ENCODE measurements at places on chromosomes 6 and 20.

DNA sequence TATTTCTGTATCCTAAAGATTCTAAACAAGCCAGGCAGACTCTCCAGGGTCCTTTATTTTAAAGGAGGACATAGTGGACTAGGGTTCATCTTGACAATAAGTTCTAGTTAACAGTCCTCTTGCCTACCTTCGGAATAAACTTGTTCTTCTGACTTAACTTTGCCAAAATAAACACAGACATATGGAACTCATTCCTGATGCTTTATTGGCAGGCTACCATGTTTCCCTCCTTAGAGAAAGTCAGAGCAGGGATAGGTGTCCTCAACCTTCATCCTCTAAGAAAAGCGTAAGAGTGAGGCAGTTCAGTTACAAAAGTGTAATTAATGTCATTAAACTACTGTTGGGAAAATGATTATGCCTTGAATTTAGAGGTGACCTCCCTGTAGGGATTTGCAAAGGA lies 46.9 kb upstream of the NRSN1 start:
- DNase-seq = no peak

- no peak for DNase-seq
These were observed 4.4 kb upstream of the TMEM14A start for GRCh38 chr6:52666523-52666922.

- DNase-seq = no peak
These were observed 37.2 kb downstream of the DAAM2 start for GRCh38 chr6:39829331-39829730.

DNA sequence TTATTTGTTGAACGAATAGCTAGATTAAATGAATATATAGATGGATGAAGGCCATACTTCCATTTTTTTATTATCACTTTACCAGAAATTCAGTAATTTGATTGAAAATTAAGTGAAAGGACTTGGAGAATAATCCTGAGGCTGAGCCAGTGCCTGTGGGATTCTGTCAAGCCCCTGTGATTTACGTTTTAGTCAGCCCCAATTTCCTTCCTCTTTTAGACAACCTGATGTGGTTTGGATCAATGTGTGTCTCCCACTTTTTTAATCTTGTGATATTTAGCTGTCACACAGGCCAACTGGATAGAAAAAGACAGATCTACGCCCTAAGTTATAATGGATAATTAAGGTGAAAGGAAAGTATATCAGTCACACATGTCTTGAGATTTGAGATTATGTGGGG lies 188.8 kb downstream of the EDN1 start:
- no peak for DNase-seq

GRCh38 chr20:52518735-52519134 lies 327.2 kb upstream of the ZFP64 start:
- no peak for DNase-seq

DNA sequence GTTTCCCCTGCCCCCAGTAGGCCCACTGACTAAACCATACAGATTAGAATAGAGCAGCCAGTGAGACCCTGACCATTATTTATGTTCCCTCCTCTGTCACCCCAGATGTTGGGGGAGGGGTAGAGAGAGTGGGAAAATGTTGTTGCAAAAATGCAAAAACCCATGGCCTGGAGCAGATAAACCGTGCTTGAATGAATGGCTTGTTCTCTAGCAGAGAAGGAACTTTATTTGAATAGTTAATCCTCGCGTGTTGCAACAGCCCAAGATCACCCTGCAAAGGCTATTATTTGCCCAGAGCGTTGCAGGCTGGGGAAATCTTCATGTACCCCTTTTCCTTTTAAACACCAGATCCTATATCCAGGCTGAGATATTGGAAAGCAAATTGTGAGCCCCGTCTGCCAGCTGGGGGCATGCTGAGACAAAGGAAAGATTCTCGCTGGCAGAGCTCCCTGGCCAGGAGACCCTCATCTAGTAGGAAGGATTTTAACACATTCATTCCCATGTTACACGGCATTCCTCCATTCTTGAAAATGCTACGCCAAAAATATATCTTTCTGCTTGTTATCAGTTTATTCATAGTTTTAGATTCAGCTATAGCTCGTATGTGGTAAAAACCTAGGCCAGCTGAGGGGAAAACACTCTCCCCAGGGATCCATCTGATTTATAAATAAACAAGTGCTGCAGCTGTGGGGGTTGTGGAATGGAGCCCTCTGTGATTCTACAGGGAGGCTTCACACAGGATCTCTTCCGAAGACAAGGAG lies 53.0 kb downstream of the LINC00237 start:
- DNase-seq = no peak

- no peak for DNase-seq
These were observed 205.0 kb upstream of the BTBD3 start for GRCh38 chr20:11712639-11713160.

- DNase-seq = no peak
These were observed 281.8 kb downstream of the GMDS start for GRCh38 chr6:1963596-1963995.

GRCh38 chr20:54534101-54534500 lies 58.7 kb downstream of the DOK5 start:
- DNase-seq = no peak

- DNase-seq = no peak
These were observed 1.4 kb downstream of the ZNF184 start for GRCh38 chr6:27471365-27472115.

GRCh38 chr6:133937909-133938308 lies 15.1 kb upstream of the TBPL1 start:
- no peak for DNase-seq

DNA sequence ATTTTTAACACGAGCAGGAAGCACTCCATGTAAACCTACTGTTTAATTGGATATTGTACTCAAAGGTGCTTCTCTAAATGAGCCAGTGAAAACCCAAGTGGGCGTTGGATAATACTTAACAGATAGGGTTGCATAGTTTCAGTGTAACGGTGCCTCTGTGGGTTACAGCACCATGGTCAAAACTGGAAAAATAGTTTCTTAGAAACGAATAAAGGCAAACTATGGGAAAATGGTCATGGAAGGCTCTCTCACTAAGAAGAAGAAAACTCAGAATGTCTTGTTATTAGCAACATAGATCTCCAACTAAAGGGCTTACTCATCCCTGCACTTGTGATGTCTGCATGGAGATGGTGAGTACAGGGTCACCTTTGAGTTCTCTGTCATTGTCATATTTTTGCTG lies 59.1 kb upstream of the NEDD9 start:
- no peak for DNase-seq

DNA sequence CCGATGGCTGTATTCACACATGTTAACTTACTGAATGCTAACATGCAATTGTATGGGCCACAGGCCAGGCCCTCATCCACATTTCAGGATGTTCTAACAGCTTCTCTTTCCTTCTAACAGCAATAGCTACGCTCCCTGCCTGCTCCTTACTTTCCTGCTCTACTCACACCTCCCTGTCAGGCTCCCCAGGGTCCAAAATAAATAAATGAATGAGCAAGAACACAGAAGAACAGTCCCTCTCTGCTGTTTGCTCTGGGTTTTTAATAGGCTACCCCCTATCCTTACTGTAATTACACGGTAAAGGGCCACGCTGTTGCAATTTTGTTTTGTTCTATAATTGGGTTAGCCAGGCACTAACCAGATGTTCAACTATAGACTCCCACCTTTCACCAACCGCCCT lies 135.6 kb downstream of the GMDS start:
- DNase-seq = no peak

DNA sequence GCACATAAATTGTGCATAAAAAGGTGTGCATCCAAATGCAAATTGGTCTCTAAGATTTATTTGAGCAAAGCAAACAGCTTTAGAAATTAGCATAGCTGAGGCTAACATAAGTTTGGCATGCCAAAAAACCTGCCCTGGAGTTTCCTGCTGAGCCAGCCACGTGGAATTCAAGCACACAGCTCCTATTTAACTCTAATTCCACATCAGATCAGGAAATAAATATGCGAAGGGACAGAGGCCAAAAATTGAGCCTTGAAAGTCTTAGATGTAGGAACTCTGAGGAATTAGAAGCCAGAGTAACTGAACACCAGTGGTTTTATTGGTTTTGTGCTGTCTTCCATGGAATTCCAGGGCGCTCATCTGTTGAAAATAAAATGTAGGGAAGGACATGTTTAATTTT lies 19.6 kb downstream of the SOBP start:
- DNase-seq = no peak

DNA sequence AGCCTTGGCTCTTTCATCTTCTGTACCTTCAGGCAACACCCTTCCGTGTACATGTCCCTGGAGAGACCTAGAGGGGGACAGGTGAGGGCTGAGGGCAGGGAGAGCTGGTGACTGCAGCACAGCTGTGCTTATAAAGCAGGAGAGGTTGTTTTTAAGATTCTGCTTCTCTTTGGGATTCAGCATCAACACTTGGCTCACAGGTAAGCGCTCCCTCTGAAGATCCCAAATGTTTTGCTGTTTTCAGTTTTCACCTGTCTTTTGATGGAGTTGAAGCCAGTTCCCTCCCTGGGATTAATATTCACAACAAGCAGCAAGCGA lies 19.4 kb upstream of the TRAF3IP2 start:
- DNase-seq = no peak

GRCh38 chr6:156009656-156010055 lies 554.0 kb upstream of the NOX3 start:
- no peak for DNase-seq

- DNase-seq = no peak
These were observed 36.0 kb upstream of the FOXO3 start for GRCh38 chr6:108524528-108525248.

DNA sequence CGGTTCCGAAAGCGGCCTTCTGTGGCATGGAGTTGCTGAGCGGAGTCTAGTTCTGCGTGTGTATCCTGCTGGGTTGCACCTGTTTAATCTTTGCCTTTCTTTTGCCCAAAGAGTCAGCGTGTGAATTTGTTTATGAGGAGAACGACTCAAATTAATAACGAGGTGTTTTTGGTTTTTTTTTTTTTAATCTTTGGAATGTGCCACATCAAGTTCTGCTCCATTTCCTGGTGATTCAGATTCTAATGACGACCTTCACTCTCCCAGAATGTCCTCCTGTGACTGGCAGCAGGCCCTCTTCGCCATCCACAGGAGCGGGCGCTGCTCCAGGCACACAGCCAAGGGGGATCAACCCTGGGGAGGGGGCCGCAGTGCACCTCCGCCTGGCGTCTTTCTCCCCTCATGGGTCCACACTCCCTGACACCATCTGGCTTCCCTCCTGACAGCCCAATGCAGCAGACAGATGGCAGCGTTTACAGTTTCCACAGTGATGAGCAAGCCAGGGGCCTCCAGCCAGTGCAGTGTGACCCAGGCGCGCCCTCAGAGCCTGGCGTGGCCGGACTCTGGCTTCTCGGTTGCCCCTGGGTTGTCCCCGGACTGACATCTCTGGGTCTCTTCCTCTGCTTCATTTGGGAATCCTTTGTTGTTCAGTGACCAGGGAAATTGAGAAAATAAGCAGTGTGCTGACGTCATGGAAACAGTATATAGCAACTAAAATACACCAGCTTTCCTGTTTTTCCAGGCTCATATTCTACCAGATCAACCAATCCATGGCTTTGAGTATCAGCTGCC lies 27.5 kb upstream of the AFDN start:
- DNase-seq = no peak

DNA sequence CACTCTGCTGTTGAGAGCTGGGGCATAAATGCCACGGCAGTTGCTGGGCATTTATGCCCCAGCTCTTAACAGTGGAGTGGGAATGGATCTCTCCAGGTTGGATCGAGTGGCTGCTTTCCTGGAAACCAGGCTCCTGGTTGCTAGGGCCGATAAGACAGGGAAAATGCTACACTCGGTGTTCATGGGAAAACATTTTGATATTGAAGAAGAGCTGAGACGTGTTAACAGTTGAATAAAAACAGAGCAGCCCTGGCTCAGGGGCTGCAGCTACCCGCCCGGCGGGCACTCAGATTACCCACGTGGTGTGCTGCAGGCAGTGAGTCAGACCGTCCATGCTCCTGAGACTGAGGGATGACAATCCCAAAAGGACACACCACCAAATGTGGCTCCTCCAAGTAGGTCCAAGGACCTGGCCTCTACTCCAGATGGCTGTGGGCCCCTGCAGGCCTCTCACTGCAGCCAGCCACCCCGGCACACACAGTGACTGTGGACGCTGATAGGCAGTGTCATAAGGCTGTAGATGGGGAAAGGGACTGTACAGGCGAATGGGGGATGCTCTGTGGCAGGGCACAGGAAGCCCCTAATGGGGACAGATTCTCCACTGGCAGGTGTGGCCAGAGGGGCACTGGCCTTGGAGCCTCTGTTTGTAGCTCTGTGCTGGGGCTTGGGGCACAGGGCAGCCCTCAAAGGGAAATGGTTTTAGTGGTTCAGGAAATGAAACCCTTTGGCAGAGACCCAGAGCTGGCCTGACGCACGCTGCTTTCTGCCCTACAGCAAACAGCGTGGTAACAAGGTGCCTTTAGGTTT lies 237.8 kb downstream of the LY86 start:
- DNase-seq = no peak

- no peak for DNase-seq
These were observed 338.9 kb downstream of the ESR1 start for GRCh38 chr6:152146385-152146784.

GRCh38 chr6:167094436-167094819 lies 28.5 kb upstream of the CCR6 start:
- DNase-seq = no peak

DNA sequence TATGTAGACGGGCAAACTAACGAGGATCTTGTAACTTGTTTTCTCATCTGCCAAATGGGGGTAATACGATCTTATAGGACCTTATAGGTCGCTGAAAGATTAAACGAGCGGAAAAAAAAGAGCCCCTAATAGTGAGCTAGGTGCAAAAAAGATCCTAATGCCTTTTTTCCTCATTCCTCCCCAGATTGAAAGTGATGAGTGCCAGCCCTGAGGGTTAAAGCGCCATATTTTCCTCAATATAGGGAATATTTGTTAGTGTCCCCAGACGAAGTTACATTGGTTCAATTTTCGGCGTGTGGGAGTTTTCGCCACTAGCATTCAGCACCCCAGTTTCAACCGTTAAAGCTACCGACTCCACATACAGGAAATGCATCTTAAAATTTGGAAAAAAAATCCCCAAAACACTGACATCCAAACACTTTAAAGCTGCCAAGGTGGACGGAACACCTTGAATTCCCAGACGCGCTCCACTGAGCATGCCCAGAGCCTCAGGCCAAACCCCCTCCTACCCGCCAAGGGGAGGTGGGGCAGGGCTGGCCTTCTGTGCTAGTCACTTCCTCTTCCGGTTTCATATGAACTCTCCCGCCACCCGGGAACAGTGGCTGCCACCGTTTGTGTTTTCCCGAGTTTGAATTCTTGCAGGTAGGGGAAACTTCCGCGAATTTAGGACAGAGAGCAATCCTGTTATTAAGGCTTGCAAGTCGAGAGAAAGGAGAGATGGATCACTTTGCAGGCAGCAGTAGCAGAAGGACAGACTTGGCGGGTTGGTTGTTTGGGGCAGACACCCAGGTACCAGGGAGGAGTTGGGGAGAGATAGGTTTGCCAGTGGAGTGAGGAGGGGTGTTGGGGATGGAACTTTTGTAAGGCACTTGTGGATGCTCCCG lies at the start of gene PRIM2:
PRIM2 (plus strand) TSS at position 571 of the 884 bp plus-strand sequence. CDS start 816 bp downstream, outside the sequence.
- peak; percentile 77 for DNase-seq

DNA sequence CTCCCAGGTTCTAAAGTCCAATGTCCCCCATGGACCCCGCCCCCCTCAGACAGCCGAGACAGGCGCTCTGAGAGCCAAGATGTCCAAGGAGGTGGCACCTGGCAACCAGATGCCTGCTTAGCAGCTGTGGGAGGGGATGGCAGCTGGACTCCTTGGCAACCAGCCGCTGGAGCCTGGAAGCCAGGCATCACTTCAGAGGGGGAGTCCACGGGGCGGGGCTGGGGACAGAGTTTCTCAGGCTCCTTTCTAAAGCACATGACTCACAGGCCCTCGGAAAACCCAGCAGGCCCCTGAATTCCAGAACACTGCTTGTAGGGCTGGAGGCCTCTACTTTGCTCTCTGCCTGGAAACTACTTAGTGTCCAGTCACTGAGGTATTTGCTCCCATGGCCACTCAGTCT lies 51.5 kb downstream of the PREX1 start:
- no peak for DNase-seq

GRCh38 chr6:147384029-147384428 lies 124.5 kb upstream of the SAMD5 start:
- DNase-seq = no peak
